ENCODE measurements at places on chromosomes 5 and 9.

- no peak for DNase-seq
Observed at GRCh38 chr5:32942225-32942989, 231.3 kb downstream of the NPR3 start.

GRCh38 chr9:84140535-84141101, 160.0 kb downstream of the RMI1 start:
- DNase-seq = no peak

DNA sequence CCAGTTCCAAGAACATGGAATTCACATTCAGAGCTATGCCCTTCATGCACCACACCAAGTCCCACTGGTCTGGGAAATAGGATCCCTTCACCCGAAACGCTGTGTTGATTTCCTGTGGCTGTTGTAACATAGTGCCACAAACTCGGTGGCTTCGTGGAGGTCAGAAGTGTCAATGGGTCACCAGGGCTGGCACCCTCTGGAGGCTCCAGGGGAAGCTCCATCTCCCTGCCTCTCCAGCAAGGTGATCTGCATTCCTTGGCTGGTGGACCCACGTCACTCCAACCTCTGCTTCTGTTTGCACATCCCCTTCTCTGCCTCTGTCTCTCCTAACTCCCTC, 28.9 kb upstream of the ALDH1B1 start:
- DNase-seq = no peak

DNA sequence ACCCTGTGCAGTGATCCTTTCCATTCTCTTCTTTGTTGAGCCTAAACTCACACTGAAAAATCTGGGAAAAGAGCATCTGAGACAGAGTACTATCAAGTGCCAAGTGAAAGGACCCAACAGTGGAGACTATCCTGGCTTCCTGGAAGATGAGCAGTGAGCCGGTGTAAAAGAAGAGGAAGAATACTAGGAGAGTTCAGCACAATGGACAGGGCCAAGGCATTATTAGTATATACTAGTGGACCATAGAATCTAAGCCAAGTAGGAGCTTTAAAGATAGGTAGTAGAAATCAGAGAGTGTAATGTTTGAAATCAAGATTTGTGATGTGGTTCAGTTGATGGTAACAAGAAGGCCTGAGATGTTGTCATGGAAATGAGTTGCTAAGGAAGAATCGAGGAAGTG, 140.8 kb downstream of the CAMK4 start:
- DNase-seq = no peak

GRCh38 chr5:128208436-128208835, 124.9 kb downstream of the SLC12A2 start:
- DNase-seq = no peak

DNA sequence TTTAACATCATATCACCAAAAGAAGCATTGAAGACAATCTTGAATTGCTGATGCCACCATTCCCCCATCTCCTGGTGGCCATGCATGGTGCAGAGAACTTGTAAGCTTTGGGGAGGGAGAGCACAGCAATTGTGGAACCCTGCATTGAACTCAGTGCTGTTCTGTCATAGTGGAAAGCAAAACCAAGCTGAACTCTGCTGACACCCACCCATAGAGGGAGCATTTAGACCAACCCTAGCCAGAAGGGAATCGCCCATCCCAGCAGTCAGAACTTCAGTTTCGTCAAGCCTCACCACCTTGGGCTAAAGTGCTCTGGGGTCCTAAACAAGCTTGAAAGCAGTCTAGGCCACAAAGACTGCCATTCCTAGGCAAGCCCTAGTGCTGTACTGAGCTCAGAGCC, 37.4 kb upstream of the RUSC2 start:
- no peak for DNase-seq

- DNase-seq = no peak
Observed at GRCh38 chr5:37165761-37166160, 83.4 kb downstream of the CPLANE1 start.

DNA sequence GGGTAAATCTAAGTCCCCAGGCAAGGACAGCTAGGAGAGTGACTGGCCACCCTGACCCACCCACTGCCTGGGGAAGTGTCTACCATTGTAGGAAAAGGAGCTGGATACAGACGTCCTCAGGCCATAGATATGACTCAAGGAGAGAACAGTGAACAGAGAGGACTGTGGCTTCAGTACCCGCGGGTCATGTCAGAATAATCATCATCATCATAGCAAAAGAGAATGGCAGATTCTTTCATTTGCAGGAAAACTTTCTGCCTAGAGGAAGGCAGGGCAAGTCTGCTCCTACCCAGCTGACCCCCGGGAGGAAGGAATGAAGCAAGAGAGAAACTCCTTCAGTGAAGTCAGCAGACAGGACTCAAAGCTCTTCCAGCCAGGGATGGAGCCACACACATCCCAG, 52.2 kb upstream of the UBTD2 start:
- DNase-seq = no peak

DNA sequence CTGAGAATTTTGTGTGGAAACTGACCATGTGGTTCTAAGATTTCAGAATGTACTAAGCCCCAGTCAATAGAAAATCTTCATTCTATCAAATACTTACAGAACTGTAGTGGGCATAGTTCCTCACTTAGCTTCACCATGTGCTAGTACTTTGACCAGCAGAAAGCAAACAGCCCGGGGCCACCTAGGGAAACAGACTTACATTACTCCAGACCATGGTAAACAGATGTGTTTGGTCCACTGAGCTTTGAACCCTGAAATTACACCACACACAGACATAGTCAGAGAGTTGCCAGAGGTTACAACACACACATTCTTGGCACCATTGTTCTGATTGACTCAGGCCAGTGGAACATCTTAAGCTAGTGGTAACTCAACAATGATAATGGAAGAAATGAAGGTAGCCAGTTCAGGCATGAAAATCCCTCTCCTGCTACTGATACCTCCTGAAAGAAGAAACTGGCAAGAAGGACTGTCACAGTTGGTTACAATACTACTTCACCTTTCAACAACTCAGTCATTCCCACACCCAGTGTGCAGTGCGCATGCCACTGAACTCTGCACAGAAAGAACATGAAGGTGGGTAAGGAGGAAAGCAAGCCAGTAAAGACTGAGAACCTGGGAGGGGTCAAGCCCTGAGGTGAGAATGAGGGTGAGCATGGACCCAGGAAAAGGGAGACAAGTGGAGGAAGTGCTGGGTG, 18.7 kb upstream of the LECT2 start:
- DNase-seq = no peak

DNA sequence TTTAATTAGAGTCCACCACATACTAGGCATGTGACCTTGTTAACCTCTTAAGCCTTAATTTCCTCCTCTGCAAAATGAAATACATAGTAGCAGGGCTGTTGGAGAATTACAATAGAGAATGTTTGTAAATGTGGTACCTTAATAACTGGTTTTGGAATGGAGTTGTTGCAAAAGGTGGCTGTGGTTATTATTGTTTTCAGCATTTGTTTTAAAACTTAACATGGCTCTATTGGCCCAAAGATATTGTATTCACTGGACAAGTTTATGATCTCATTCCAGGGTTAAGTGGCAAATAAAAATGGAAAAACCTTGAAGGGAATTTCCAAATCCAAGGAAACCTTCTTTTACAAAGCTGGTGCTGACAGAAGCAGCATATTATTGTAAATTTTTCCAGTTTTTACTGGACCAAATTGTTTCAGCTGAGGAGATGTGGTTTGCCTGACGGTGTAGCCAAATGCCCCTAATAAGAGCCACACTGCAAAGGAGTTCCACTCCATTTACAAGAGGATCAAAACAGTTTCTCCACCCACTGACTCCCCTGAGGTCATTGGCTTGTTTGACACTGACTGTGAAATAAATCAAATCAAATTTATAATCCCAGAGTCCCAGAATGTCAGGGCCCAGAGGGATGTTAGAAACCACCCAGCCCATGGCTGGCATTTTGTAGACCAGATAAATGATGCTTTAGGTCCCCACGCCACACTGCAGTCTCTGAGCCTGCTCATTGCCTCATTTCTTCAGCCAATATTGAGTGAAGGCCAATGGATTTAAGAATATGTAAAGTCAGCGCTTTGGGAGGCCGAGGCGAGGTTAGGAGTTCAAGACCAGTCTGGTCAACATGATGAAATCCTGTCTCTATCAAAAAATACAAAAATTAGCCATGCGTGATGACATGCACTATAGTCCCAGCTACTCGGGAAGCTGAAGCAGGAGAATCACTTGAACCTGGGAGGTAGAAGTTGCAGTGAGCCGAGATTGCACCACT, 45.2 kb downstream of the ADRA1B start:
- DNase-seq = no peak

GRCh38 chr5:80034962-80035821, at the start of gene THBS4:
THBS4 (plus strand) TSS chr5:80035348; CDS start chr5:80035538, 190 bp downstream.
- no peak for DNase-seq

- no peak for DNase-seq
Observed at GRCh38 chr5:131976414-131977211, 31.1 kb upstream of the MEIKIN start.

DNA sequence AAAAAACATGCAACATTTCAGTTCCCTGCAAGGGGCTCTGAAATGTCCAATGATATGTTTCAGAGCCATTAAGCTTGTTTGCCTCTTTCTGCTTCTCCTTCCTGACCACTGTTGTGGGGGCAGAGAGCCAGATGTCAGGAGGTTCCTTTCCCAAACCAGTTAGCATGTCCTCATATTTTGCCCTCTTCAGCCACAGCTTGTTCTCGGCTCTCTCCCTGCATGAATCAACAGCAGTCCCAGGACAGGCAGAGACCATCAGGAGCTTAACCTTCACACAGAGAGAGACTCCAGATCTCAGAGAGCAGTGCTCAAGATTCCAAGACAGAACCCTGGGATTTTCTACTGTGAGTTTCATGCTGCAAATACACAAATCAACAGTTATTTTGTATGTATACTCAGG, 218.5 kb downstream of the COMMD10 start:
- no peak for DNase-seq

- no peak for DNase-seq
Observed at GRCh38 chr9:128109050-128109709, 18.3 kb downstream of the PTGES2 start.

DNA sequence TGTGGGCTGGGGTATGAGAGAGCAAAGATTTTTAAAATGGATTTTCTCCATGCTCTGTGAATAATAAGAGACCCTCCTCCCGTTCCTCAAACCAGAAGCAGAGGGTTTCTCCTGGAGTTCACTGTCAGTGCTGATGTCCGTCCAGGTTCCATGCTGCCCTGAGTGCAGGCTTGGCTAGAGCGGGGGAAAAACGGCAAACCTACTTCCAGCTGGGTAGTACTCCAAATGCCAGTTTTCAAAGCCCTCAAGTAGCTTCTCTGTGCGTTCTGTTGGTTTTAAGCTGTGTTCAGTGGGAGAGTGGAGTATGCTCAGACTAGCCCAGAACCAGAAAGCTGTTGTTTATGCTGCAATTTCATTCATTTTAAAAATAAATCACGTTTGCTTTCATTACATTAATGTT, 40.3 kb downstream of the RASGEF1C start:
- DNase-seq = no peak

GRCh38 chr5:159324986-159325385, 5.3 kb downstream of the IL12B start:
- no peak for DNase-seq

DNA sequence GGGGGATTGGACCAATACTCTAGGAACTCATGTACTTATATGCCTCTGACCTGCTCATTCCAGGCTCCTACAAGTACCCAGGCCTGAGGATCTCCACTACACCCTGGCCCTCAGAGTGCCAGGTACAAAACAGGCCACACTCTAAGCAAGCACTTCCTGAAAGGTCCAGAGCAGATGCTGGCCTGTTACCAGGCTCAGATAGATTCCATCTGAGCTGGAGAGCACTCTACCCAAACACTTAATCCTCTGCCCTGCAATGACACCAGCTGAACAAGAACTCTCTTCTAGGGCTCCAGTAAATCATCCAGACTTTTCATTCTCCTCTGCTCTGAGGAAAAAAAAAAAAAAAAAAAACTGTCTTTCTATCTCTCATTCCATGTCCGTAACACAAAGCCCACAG, 2.9 kb downstream of the P4HA2 start:
- DNase-seq = no peak

- DNase-seq = no peak
Observed at GRCh38 chr5:39164529-39165402, 54.6 kb downstream of the FYB1 start.

DNA sequence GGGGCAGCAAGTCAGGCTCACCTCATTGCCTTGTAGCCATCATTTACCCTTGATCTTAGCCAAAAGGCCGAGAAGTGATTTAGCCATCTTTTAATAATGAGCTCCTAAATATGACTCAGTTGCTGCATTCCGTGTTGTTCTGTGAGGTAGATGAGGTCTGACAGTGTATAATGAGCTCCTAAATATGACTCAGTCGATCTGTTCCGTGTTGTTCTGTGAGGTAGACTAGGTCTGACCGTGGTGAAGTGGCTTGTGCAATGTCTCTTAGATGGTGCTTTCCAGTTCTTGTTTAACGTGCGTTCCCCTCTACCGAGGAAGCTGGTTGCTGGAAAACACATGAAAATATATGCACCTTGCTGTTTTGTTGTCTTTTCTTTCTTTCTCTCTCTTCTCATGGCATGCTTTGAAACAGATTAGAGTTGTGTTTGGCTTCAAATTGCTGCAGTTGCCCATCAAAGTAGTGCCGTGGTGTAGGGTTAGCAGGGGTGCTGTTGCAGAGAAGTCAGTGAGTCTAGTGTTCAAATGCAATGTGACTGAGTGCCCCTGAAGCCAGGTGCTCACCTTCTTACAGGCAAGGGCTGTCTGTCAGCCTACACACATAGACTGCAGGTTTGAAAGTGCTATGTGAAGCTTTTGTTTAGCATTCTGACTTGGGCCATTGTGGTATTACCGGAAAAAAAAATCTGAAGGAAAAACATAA, 118.6 kb downstream of the KDM4C start:
- no peak for DNase-seq

DNA sequence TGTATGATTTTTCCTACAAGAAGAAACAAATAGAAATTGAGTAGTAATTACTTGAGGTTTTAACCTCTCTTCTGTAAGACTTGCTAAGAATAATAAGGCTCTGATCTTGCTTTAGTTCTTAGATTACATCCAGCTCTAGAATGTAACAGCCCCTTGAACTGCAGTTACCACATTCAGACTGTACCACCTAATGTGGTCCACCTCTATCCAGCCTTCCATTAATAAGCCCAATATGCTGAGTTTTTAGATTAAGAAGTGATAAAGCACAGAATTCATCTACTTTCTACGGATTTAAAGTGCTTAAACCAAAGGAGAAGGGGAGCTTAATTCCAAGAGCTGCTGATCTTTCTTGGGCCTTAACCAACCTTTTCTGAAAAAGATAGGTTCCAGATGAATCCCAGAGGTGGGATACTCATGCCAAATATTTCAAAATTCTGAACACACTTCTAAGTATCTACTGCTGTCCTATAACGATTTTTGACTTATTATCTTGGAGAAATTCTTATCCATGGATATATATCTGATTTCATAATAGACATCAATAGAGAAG, 131.5 kb downstream of the ZNF608 start:
- no peak for DNase-seq
